Activated T-helper 17 cell treated with anti-CD3 and anti-CD28 coated beads, Interleukin-2, amount 50 U/mL, for 72 hours (primary cell): ENCODE measurements at places on chromosomes 12 and 14.

GRCh38 chr12:131893605-131894312 lies 663 bp upstream of the ULK1 start:
- no peak for ATAC-seq

GRCh38 chr12:113466454-113467141 lies 5.1 kb downstream of the LHX5 start:
- no peak for ATAC-seq

DNA sequence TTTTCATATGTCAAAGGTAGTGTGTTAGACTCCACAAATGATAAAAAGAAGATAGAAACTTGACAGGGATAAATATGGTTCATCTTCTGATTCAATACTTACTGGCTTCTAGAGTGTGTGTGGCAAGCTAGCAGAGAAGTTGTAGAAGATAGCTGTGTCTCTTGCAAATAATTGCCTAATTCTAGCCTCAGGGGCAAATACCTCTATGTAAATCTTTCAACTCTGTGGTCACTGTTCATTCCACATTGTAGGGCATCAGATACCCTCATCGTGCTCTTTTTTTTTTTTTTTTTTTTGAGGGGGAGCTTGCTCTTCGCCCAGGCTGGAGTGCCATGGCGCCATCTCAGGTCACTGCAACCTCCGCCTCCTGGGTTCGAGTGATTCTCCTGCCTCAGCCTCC lies 1.7 kb downstream of the OLR1 start:
- ATAC-seq = no peak

- no peak for ATAC-seq
These were observed 7.7 kb upstream of the LTBP2 start for GRCh38 chr14:74619672-74620131.

DNA sequence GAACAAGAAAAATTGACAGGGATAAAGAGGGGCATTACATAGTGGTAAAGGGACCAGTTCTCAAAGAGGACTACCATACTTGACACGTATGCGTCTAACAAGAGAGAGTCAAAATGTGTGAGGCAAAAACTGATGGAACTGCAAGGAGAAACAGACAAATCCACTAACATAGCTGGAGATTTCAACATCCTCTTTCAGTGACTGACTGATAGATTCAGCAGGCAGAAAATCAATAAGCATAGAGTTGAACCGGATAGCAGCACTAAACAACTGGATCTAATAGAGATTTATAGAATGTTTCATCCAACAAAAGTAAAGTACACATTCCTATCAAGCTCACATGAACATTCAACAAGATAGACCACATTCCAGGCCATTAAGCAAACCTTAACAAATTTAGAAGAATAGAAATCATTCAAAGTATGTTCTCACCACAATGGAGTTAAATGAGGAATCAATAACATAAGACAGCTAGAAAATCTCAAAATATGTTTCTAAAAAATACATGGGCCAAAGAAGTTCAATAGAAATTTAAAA lies 16.1 kb upstream of the CRACR2A start:
- no peak for ATAC-seq

DNA sequence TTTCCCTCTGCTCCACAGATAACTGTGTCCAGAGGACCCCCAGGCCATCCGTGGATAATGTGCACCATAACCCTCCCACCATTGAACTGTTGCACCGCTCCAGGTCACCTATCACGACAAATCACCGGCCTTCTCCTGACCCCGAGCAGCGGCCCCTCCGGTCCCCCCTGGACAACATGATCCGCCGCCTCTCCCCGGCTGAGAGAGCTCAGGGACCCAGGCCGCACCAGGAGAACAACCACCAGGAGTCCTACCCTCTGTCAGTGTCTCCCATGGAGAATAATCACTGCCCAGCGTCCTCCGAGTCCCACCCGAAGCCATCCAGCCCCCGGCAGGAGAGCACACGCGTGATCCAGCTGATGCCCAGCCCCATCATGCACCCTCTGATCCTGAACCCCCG lies 201.3 kb upstream of the BCL2L14 start:
- ATAC-seq = no peak

GRCh38 chr12:24500831-24501230 lies 448.1 kb downstream of the BCAT1 start:
- no peak for ATAC-seq

DNA sequence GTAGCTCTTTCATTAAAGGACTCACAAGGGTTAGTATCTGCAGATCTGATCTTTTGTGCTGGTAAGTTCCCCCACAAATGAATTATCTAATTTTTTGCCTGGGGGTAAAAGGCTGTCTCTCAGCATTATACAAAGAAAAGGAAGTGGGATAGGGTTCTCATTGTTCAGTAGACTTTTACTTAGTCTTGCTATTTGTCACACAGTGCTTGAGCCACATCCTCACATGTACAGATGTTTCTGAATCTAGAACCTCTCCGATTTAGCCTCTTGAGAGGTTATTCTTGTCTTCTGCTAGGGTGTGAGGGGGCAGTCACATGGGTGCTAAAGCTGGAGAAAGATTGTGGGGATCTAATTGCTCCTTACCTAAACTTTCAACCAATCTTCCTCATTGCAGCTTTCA lies 93.0 kb downstream of the SLC41A2 start:
- no peak for ATAC-seq

- no peak for ATAC-seq
These were observed 11.5 kb upstream of the E2F7 start for GRCh38 chr12:77076886-77077285.

DNA sequence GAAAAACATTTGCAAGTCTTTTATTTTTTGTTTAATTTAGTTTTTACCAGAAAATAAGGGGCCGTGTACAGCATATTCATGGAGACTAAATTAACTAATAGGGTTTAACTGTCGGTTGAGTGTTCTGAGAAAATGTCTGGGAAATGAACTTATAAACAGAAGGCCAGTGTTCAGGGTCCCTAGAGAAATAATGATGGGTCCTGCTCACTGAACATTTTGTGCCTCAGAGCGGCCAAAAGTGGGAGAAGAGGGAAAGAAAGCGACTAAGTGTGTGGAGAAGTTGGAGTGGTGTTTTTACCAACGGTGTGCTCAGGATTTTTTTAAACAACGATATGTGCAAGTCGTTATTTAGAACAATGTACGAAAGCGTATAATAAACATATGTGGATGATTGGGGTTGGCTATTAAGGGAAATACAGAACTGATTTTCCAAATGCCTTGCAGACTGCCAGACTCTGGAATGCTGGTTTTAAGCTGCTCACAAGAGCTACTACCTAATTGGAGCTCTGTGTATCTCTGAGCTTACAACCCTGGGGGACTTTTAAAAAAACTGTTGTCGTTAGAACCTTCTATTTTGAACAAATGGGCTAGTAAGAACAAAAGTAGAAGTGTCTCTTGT lies 166.7 kb downstream of the SLC38A4 start:
- ATAC-seq = no peak

- ATAC-seq = no peak
These were observed 4.6 kb downstream of the KRT82 start for GRCh38 chr12:52401526-52401925.

DNA sequence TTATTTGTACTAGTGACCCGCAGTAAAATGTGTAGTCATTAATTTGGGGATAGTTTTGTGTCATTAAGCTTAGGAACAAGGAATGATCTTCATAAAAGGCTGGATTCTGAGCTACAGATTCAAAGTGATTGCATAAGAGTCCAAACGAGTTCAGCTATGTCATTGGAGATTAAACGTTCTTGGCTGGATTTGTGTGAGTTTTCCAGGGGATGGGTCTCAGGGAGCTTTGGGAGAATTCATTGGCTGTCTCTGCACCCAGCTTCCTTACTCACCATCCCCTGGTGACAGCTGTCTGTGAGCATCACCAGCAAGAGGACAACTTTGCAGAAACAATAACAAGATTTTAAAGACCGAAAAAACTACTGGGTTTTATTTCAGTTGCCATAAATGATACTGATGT lies 130.4 kb downstream of the DAAM1 start:
- no peak for ATAC-seq

GRCh38 chr14:24398653-24399446 lies at the start of gene NYNRIN:
TSS of gene NYNRIN (plus strand) at chr14:24399003. CDS start at chr14:24399247, 244 bp downstream.
- ATAC-seq = peak; percentile 55

GRCh38 chr12:125249066-125249824 lies 184.0 kb downstream of the AACS start:
- ATAC-seq = no peak

- ATAC-seq = no peak
These were observed 8.7 kb upstream of the PLEKHA5 start for GRCh38 chr12:19120795-19121194.

DNA sequence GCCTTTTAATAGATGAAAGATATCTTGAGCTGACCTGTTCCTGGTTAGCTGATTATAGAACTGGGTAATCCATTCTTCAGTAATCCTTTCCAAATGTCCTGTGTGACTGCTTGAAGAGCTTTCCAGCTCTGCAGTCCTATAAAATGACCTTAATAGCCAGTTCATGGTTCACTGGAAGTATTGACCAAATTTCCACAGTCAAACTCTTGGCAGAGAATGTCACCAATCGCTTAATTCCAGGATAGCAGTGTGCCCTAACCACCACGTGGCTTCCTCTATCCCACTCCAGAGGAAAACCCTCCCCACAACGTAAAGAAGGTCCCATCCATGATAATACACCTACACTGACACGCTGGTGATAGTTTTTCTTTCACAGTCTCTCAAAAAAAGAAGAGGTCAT lies 17.4 kb downstream of the PRKAB1 start:
- no peak for ATAC-seq

DNA sequence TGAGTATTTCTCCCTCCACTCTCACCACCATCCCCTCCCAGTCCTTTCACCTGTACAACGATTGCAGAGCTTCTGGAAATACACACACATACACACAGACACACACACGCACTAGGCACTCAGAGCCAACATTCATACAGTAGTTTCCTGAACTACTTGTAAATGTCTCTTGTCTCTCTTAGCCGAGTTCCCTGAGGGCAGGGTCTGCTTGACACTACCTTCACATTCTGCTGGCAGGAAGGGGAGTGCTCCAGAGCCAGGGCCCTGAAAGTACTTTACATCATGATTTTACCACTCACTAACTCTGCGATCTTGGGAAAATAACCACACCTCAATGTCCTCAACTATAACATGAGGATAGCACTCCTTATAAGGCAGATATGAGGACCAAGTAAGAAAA lies 82.7 kb downstream of the GAS2L3 start:
- no peak for ATAC-seq

DNA sequence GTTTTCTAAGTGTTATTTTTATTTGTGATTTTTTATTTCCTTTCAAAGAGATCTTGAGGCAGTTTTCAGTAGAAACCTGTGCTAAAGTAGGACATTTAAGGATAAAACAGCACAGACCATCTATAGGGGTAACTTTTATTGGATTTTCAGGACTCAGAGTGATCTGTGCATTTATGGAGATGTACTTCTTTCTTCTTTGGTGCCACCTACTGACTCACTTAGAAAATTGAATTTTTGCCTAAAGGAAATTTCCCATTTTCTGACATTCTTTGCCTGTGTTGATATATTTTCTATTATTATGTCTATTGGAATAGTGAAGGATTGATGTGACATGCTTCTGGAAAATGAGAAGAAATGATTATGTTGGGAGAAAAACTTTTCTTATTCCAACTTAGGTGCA lies 113.0 kb downstream of the UNC79 start:
- no peak for ATAC-seq

DNA sequence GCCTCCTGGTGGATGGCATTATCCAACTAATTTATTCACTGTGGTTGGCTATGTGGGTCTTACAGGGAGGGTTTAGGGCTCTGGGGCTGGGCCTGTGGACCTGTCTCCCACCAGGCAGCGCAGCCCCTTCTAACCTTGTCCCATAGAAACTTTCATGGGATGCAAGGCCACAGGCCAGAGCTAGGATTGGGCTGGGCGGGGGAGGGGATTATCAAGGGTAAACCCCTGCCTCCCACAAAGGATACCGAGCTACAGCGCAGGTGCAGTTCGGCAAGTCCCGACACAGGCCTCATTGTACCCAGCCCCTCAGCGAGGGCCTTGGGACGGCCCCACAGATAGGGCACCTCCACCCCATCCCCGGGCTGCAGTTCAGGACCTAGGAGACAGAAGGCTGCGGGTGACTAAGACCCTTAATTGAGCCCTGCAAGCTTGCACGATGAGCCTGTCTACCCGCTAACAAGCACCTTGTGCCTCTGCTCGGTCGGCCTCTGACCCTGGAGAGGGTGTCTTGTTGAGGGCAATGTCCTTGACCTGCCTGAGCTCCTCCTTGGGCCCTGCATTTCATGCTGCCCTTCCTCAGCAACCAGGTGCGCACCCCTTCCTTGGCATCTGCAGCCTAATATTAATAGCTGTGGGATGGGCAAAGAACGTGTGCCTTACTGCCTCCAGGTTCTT lies 46.7 kb downstream of the PSMA6 start:
- no peak for ATAC-seq

DNA sequence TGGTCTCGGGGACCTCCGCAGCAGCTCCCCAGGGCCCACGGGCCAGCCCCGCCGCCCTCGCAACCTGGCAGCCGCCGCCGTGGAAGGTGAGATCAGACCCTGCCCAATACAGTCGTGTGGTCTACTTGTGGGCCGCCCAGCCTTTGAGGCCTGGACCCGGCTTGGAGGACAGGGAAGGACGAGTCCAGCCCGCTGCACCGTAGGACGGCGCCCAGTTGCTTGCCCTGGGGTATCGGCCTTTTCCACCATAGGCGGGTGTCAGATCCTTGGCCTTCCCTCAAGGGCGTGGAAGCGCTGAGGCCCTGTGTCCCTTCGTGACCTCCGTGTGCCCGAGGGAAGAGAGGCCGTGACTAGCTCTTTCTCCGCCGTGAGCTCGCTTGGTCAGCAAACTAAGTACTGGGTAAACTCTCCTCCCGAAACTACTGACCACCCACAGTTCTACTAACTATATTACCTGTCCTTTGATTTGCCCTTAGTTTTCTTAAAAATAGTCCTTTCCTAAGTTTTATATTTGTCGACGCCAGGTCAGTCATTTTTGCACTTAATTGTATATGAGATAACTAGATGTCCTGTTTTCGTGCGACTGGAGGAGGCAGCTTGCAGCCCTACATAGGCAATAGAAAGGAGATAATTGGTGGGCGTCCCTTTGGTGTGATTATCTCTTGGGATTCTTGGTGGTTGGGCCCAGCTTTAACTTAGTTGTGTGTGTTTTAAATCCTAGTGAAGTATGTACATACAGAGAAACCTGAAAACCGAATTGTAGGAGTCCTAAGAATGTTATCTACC lies 757 bp downstream of the SLC25A3 start:
- peak; percentile 16 for ATAC-seq

- ATAC-seq = peak; percentile 43
These were observed 23.3 kb upstream of the CCER1 start for GRCh38 chr12:90978117-90978770.

DNA sequence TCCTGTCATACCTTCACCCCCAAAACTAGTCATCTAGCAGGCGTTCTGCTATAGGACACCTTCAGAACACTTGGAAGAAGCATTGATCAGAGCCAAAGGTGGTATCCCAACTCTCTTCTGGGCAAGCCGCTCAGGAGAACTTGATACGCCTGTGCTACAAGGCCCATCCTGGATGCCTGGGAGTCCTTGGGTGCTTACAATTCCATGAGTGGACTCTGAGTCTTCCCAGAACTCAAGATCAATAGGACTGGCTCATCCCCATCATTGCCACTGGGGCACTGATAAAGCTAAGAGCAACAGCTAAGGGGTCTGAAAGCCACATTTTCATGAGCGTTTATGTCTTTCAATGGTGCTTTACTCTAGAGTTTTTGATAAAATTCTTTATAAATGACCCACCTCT lies 1.9 kb downstream of the SPTB start:
- ATAC-seq = no peak
